ENCODE measurements at places on chromosomes 5 and 9. TPM values are rescaled to one million over a fixed set of nuclear protein-coding genes. Genes with fewer than 3 reads are reported as not detected.

DNA sequence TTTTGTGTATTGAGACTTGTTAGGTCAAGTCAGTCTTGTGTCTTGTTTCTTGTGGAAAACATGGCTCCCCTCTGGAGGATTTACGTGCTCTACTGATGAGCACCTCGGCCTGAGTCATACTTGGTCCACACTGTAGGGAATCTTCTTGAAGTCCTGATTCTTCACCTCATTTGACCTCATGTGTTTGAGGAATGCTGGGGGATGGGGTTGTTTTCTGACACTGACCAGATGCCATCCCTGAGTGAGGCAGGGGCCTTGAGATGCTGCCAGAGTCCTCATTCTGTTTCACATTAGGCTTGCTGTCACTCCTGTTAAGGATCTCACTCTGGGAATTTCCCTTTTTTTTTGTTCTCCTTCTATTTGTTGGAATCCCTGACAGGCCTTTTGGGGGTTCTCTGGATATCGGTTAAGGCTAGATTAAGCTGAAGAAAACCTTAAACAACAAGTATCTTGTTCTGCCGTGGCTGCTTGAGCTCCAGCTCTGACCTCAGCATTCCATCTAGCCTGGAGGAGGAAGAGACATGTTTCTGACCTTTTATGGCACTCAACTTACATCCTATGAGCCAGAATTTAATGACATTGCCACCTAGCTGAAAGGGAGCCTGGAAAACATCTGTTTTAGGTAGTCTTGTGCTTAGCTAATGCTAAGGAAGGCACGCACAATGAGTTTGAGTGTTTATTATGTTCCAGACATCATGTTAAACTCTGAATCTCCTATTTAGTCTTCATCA is 20.6 kb downstream of the TCOF1 start:
- no peak for DNase-seq

DNA sequence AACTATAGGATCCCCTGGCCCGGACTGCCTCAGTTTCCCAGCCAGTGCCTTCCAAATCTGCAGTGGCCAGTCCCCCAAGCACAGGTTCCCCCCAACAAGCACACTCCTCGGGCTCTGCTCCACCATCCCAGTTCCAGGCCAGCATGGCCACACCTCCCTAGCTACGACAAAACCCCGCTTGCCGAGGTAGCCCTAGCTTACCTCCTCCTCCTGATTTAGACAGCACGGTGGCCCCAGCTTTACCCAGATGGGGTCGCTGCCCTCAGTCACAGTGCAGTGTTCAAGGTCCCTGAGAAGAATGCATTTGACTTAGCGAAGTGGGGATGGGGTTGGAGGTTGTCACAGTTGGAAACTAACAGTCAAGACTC is 40.8 kb upstream of the GARNL3 start:
- DNase-seq, result no peak

- DNase-seq, result no peak
Observed at GRCh38 chr9:14616188-14616982, 76.8 kb downstream of the ZDHHC21 start.

- no peak for DNase-seq
Observed at GRCh38 chr9:83932011-83932410, 10.8 kb upstream of the KIF27 start.

GRCh38 chr5:65382582-65382981 is 99.1 kb downstream of the ADAMTS6 start:
- no peak for DNase-seq

RHOBTB3 gene
- total RNA-seq, result 0.60 TPM

Data from naive thymus-derived CD8-positive, alpha-beta T cell (primary cell).